ENCODE measurements at places on chromosomes 3 and 15. TPM values are rescaled to one million over a fixed set of nuclear protein-coding genes. Genes with fewer than 3 reads are reported as not detected.

- no peak for DNase-seq
Observed at GRCh38 chr15:87121336-87121735, 1041.7 kb downstream of the AGBL1 start.

DNA sequence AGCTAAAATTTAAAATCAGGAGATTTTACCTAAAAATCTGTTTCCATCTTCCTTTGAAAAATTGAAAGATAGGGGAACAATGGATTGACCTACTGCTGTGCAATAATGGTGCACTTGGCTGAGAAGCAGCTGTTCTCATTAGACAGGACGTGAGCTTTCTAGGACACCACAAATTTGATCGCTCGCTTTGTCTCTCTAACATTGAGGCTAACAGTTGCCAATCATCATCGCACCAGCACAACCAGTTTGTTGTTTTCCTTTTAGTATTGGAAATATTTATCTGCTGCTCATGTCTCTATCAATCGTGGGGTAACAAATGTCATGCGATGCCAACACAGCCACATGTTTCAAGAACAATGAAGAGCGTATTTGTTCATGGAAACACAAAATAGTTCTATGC, 228.8 kb upstream of the P2RY1 start:
- no peak for DNase-seq

GRCh38 chr15:36875740-36876334, 224.5 kb downstream of the MEIS2 start:
- DNase-seq: no peak

- DNase-seq: no peak
Observed at GRCh38 chr3:117801912-117802239, 1092.3 kb downstream of the TUSC7 start.

- no peak for DNase-seq
Observed at GRCh38 chr3:43043071-43043766, 62.7 kb downstream of the POMGNT2 start.

DNA sequence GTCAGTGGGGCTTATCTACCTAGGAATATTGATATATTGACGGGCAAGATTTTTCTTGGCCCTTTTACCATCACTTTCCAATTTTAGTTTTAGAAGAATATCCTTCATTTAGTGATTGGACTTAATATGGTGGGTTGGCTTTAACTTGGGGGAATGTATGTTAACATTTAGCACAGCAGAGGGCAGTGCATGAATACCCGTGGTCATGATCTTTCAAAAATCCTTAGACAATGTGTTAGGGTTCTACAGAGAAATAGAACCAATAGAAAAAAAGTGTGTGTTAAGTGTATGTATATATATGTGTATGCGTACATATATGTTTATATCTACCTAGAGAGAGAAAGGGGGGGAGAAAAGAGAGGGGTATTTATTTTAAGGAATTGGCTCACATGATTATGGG, 36.9 kb downstream of the GPR171 start:
- DNase-seq: no peak

DNA sequence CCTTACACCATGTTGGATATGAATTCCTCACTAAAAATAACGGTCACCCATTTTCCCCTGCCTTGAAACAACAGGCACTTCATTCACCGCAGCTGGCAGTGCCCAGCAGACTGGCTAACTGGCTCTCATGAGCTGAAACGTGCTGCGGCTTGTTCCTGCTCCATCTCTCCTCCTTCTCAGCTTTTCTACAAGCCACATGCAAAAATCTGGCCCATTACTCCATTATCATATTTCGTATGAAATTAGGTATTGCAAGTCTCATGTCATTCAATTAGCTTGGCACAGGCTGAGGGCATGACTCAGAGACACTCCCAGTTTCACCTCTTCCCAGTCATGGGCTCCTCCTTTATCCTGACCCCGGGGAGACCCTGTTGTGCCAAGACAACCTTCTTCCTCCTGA, 60.0 kb downstream of the MAGEF1 start:
- no peak for DNase-seq

GRCh38 chr3:46824211-46824970, 38.9 kb downstream of the MYL3 start:
- DNase-seq: no peak

- no peak for DNase-seq
Observed at GRCh38 chr15:37041042-37041441, 59.3 kb downstream of the MEIS2 start.

DNA sequence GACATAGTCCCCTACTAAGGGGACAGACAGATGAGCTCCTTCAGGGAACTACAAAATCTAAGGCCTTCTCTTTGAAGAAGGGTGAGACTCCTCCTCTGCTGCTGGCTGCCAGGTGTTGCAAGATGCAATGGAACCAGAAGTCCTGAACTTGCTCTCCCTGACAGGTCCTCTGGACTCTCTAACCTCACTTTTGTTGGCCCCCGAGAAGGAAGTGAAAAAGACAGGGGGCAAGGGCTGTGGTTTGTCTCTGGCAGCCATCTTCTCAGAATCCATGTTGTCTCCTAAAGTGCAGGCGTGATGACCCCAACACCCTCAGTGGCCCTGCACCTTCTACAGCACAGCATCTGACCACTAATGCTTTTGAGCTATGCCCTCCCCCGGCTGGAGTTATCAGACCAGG, 292.5 kb downstream of the CHST2 start:
- no peak for DNase-seq

DNA sequence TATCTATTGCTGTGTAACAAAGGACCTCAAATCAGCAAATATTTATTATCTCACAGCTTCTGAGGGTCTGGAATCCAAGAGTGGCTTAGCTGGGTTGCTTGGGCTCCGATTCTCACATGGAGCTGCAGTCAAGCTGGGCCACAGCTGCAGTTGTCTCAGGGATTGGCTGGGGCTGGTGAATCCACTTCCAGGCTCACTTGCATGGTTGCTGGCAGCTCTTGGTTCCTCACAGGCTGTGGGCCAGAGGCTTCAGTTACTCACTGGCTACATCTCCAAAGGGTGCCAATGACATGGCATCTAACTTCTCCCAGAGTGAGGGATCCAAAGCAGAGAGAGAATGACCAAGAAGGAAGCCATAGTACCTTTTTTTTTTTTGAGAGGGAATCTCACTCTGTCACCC, 13.9 kb upstream of the SYNM start:
- DNase-seq: no peak

GRCh38 chr3:53536282-53536681, 41.9 kb downstream of the CACNA1D start:
- no peak for DNase-seq

- no peak for DNase-seq
Observed at GRCh38 chr3:135995766-135996165, 30.2 kb downstream of the PPP2R3A start.

- DNase-seq: no peak
Observed at GRCh38 chr3:147758771-147759170, 349.6 kb downstream of the ZIC1 start.

DNA sequence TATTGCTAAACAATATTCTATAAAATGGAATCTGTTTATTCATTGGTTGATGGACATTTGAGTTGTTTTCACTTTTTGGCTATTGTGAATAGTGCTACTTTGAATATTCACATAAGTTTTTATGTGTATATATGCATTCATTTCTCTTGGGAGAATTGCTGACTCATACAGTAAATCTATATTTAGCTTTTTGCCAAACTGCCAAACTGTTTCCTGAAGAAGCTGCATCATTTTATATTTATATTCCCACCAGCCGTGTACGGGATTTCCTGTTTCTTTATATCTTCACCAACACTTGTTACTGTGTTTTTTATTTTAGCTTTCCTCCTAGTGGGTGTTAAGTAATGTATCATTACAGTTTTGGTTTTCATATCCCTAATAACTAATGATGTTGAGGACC, 12.5 kb upstream of the TCAIM start:
- DNase-seq: no peak

DNA sequence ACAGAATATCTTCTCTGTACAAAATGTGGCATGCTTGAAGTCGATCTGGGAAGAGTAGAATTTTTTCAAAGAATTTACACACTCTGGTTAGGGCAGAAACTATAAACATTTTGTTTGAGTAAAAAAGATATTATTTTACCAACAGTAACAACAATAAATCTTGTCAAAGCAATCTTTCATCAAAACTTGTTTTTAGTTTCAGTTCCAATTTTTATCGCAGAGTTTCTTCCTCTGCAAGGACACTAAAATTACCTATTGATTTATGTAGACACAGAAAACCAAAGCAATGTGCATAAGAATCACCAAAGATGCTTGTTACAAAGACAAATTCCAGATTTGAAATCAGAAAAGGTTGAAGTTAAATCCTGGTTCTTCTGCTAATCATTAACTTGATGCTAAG, 61.9 kb downstream of the CGGBP1 start:
- no peak for DNase-seq

- no peak for DNase-seq
Observed at GRCh38 chr15:60764408-60764963, 285.5 kb upstream of the ICE2 start.

GRCh38 chr3:19645093-19645492, 288.9 kb downstream of the EFHB start:
- DNase-seq: no peak

GRCh38 chr15:85333132-85333831, 47.1 kb upstream of the AKAP13 start:
- no peak for DNase-seq

SNX22 gene
- total RNA-seq: 2.0 TPM

TM6SF1 gene
- 4.7 TPM for total RNA-seq

IGSF10 gene
- 3.1 TPM for total RNA-seq

SPATA12 gene
- not detected for total RNA-seq

ACOX2 gene
- total RNA-seq: 37.2 TPM

SEMA3G gene
- 9.2 TPM for total RNA-seq

SATB1 gene
- 44.3 TPM for total RNA-seq

POMGNT2 gene
- 21.7 TPM for total RNA-seq

KNG1 gene
- 0.14 TPM for total RNA-seq

RMDN3 gene
- total RNA-seq: 20.3 TPM
